Renal cortex interstitium (tissue), 15 donors: ENCODE measurements at places on chromosomes 7 and 10. TPM values are rescaled to one million over a fixed set of nuclear protein-coding genes. Genes with fewer than 3 reads are reported as not detected.

The PPP1R17 gene
- polyA plus RNA-seq, result not detected

The DLX6 gene
- not detected for polyA plus RNA-seq

The ITPRID1 gene
- not detected for polyA plus RNA-seq

The TYW1B gene
- polyA plus RNA-seq, result 4.2 TPM

The ZWINT gene
- 44.7 TPM for polyA plus RNA-seq

The OR2A7 gene
- 11.6 TPM for polyA plus RNA-seq

The MET gene
- polyA plus RNA-seq, result 55.2 TPM

The LYZL2 gene
- polyA plus RNA-seq, result not detected

The CHAT gene
- polyA plus RNA-seq, result not detected

The MMP21 gene
- 0.17 TPM for polyA plus RNA-seq

The OIT3 gene
- 4.4 TPM for polyA plus RNA-seq

The NKX2-3 gene
- 0.08 TPM for polyA plus RNA-seq

The TSPAN15 gene
- 56.0 TPM for polyA plus RNA-seq

The TMEM139 gene
- polyA plus RNA-seq, result 55.9 TPM
